ENCODE measurements at places on chromosomes 2 and 18.

GRCh38 chr2:46471-47345, at the start of gene FAM110C:
FAM110C (minus strand) TSS chr2:46505; CDS start chr2:46385, 120 bp downstream.
- no peak for DNase-seq

DNA sequence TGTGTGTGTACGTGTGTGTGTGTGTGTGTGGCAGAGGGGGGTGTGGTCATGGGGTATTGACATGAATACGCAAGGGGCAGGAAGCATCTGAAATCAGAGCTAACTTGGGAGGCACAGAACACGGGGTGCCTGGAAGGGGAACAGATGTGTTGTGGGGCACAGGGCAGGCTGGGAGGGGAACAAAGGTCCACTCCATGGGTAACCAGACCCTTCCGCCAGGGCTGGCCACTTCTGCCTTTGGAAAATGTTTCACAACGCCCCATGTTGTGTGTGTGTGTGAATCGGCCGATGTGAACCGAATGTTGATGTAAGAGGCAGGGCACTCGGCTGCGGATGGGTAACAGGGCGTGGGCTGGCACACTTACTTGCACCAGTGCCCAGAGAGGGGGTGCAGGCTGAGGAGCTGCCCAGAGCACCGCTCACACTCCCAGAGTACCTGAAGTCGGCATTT, at the start of gene SLC11A1:
TSS of gene SLC11A1 (plus strand) at position 358 of the 451 bp plus-strand sequence. CDS start 96 bp downstream, outside the sequence.
- DNase-seq = no peak

DNA sequence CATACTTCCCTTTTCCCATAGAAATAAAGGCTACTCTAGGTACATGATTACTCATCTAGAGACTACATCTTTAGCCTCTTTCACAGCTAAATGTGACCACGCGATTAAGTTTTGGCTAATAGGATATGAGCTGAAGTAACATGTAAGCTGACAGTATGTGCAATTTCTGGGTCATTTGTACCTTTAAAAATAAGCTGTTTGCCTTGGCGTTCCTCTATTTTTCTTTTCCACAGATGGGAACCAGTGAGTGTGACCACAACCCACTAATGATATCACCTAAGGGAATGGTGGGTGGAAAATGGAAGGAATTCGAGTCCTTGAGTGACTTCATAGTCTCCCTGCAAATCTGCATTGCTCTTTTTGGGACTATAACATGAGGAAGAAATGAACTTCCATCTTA, 11.7 kb upstream of the NABP1 start:
- no peak for DNase-seq

DNA sequence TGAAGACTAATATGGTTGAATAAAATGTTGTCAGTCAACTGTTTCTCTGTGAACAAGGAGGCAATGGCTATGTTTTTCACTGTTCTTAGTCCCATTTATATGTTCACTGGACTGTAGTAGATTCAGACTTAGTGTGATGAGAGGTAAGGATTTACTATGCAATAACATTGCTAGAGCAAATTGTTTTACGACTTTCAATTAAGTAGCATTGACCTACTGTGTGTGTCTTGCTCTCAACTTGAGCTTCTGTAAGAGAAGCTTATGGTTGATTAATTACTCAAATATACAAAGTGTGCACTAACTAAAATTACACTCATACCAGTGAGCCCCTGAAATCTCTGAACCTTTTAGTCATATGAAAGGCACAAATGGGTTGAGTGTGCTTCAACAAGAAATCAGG, 168.6 kb downstream of the RAPGEF4 start:
- no peak for DNase-seq

All from BJ (cell line).